ENCODE measurements at places on chromosomes 13 and 19. TPM values are rescaled to one million over a fixed set of nuclear protein-coding genes. Genes with fewer than 3 reads are reported as not detected.

The SDHAF1 gene
- total RNA-seq = 28.0 TPM

GRCh38 chr13:27463500-27463899, 13.1 kb upstream of the MTIF3 start:
- DNase-seq = no peak

DNA sequence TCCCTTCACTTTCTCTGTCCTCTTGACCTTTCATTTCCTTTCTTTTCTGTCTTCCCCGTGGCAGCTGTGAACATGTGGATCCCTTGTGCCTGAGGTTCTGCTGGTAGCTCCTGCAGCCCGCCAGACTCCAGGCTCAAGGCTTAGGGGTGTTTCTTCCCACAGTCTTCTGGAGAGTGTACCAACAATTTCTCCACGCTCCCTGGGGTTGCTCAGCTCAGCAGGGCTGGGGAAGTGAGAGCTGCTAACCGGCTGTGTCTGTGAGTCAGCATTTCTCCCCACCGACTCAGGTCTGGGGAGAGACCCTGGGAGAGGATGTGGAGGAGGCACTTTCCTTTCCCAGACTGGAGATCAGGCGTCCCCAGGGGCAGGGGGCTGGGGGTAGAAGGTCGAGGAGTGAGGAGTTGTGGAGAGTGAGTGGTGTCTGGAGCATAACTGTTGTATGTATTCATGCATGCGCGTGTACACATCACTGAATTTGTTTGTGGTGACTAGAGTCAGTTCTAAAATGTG, 193.6 kb downstream of the KCNRG start:
- DNase-seq = no peak

DNA sequence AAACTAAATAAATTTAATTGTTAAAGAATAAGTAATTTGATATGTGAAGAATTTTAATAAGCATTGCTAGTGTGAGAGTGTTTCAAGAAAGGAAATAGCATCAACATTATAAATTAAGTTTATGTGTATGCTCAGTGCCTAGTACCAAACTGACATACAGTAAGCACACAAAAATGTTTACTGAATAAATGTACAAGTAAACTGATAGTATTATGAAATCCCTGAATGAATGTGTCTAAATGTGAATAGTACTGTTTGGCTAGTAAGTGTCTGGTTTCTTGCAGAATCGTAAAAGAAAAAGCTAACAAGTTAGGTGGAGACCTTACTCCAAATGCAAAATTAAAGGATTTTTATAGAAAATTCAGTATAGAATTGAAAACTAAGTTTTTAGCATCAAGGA, 233.6 kb downstream of the PCDH9 start:
- no peak for DNase-seq

DNA sequence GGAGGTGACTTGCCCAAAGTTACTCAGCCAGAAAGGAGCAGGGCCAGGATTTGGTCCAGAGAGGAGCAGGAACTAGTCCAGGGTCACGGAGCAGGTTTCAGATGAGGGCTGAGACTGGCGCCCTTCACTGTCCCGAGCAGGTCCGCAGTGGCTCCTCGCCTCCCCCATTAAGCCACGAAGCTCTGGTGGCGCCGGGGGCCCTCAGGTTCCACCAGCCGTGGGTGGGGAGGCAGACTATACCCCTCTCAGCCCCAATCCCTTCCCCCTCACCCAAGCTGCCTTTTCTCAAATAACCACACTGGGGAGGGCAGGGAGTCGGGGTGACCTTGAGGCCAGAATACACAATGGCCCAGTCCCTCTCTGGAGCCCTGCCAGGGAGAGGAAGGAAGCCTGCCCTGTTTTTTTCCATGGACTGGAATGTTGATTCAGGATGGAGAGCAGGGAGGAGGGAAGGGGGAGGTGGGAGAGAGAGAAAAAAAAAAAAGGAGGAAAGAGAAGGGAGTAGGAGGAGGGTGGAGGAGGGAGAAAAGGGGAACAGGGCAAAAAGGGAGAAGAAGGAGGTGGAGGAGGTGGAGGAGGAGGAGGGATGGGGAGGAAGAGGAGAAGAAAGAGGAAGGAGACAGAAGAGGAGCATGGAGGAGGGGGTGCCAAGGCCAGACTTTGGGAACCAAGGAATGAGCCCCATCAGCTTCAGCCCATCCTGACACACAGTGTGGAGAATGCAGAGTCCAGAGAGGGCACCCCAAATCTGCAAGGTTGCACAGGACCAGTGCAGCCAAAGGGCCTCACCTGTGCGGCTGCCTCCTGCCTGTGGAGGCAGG, 19.7 kb downstream of the CEACAM16 start:
- no peak for DNase-seq

DNA sequence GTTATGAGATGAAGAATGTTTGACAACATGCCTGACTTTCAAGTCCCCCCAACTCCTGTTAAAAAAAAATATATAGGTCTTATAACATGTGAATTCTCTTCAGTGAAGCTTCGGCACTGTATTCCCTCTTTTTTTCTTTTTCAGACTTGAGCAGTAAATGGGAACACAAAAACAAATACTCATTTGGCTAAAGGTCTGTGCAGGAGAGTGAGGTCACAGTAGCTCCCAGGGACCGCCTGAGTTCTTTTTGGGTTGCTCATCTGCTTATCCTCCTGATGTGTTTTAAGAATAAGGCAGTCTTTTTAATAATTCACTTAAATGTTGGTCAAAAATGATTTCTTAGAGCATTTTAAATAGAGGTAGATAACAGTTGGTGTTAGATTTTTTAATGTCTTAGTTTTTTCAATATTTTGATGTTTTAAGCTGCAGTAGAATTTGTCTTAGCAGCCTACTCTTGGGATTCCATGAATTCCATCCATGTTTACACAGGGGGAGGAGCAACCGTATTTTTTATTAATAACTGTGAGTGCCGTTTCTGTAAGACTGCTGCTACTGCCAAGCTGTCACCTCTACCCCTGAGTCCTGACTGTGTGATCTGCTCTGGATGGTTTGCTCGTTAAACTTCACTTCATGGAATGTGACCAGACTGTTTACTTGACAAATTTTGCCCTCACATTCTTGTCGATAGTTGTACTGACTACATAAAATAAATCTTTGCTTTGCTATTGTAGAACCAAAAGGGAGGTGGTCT, 14.9 kb downstream of the HNRNPM start:
- DNase-seq = no peak

GRCh38 chr19:13652810-13653590, 111.3 kb upstream of the MRI1 start:
- DNase-seq = no peak

- DNase-seq = no peak
Observed at GRCh38 chr13:71829547-71829946, 37.5 kb downstream of the DACH1 start.

- no peak for DNase-seq
Observed at GRCh38 chr19:18271433-18271841, 2.8 kb downstream of the IQCN start.

DNA sequence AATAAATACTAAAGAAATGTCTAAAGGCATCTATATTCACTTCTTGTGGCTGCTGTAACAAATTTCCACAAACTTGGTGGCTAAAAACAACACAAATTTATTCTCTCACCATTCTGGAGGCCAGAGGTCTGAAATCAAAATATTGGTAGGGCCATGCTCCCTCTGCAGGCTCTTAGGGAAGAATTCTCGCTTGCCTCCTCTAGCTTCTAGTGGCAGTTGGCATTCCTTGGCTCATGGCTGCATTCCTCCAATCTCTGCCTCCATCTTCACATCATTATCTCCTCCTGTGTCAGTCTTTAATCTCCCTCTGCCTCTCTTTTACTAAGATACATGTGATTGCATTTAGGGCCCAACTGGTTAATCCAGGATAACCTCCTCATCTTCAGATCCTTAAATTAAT, 54.1 kb upstream of the RFXAP start:
- DNase-seq = no peak

DNA sequence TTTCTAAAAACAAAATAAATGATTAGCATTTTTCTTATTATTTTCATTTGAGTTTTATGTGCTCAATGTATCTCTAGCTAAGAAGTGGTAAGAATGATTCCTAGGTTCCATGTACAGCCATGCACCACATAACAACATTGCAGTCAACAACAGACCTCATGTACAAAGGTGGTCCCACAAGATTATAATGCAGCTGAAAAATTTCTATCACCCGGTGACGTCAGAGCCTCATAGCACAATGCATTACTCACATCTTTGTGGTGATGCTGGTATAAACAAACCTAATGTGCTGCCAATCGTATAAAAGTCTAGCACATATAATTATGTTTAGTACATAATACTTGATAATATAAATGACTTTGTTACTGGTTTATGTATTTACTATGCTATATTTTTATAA, 120.5 kb downstream of the SLC7A1 start:
- DNase-seq = no peak

DNA sequence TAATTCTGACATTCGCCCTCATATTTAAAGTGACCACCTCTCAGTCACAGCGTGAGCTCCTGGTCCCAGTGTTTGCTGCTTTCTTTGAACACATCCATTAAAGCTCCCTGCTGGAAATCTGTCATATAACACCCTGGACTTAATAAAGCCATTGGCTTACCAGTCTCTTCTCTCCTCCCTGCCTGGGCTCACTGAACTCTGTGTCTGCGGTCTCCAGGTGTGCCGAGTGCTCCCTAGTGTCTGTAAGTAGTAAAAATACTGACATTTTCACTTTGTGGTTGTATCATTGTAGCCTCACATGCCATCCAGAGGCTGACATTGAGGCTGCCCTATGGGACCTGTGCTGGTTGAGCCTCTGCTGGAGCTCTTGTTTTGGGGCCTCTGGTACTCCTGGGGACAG, 2.6 kb upstream of the PSG11 start:
- no peak for DNase-seq

DNA sequence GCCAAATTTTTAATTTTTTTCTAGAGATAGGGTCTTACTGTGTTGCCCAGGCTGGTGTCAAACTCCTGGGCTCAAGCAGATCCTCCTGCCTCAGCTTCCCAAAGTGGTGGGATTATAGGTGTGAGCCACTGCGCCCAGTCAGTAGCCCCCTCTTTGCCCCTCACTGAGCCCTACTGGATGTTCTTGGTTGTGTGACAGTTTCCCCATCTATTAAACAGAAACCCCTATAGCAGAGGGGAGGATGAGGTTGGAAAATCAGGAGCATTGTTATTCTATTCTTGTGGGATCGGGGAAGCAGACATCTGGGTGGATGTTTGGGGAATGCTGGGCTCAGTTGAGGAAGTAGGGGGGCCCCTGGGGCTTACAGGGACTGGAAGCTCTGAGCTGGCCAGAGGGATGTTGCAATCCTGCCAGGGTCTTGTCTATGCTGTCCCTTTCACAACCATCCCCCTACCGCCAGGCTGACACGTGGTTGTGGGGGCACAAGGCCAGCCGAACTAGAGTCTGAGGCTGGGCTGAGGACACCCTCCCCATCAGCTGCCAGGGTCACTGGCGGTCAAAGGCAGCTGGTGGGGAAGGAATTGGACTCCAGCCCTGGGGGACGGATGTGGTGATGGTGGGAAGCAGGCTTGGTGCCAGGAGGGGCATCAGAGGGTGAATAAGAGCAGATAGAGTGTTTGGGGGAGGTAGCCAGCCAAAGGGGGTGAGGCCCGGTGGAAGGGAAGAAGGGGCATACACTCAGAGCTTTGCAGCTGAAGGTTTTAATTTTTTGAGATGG, 10.9 kb downstream of the APOC1 start:
- DNase-seq = no peak

- no peak for DNase-seq
Observed at GRCh38 chr13:29861694-29862110, 11.3 kb upstream of the UBL3 start.

GRCh38 chr19:49872245-49873128, 4.7 kb downstream of the AKT1S1 start:
- no peak for DNase-seq

- no peak for DNase-seq
Observed at GRCh38 chr19:9132422-9132821, 5.7 kb upstream of the OR7G3 start.

DNA sequence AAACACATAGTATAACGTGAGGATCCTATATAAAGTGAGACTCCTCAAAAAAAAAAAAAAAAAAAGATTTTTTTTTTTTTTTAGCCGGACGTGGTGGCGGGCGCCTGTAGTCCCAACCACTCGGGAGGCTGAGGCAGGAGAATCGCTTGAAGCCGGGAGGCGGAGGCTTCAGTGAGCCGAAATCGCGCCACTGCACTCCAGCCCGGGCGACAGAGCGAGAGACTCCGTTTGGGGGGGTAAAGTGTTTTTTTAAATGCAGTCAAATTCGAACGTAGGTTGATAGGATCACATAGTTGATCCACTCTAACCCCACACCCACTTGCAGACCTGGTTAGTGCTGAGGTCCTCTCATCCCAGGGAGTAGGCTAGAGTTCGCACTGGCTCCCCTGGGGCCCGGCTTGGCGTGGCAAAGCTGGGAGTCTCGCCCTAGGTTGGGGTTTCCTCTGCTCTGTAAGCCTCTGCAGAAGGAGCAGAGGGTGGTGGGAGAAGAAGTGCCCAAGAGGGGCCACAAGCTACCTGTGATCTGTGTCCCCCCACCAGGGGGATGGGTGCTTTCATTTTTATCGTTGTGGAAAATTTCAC, 6.5 kb downstream of the RNF225 start:
- no peak for DNase-seq
